ENCODE measurements at places on chromosomes 1 and 21.

DNA sequence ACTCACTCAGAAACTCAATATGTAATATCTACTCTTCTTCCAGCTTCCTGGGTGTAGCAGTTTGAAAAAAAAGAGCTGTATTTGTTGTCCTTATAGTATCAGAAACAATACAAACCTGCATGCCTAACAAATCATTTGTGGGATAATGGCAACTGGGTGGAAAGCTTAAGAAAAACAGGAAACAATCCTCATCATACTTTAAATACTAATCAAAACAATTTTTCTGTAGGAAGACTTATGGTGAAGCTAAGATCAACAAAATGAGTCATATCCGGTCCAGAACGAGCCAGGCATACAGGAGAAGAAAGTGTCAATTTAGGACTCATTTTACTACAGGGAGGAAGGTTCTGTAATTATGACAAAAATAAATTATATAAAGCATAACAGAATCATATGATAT is 181.8 kb upstream of the ADGRL4 start:
- no peak for DNase-seq

GRCh38 chr1:192852001-192852947 is 43.4 kb downstream of the RGS2 start:
- DNase-seq, result no peak

- no peak for DNase-seq
These were observed 5.1 kb upstream of the GNG12 start for GRCh38 chr1:67838180-67838910.

GRCh38 chr1:164718821-164719220 is 159.8 kb downstream of the PBX1 start:
- no peak for DNase-seq

- no peak for DNase-seq
These were observed 20.2 kb downstream of the PANK4 start for GRCh38 chr1:2506007-2506860.

DNA sequence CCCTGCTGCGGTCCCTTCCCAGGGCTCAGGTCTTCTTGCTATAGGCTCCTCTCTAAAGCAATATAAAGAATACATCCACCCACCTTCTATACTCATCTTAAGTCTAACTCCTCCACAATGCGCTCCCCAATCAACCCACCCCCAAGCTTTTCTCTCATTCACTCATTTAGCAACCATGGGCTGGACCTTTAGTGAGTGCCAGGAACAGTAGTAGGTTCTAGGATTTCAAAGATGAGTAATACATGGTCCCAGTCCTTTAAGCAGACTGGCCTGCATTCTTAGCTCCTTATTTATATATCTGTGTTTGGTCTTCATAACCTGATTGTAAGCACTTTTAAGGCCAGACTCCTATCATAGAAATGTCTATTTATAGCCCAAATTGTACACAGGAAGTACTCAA is 5.9 kb downstream of the CAMK1G start:
- DNase-seq, result no peak

DNA sequence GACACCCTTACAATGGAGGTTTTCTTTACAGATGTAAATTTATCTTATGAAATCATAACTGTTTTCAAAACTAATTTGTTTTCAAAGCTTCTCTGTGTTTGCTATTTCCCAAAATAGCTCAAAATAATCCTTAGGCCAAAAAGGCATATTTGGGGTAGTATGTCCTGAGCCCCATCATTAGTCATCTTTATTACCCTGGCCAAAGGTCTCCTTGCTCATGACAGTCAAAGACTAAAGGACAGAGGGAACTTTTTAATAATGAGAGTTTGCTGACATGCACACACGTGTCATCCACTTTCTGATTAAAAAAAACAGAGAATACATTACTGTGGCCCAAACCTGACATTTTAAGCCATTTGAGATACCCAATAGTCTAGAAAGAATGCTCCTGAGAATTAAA is 221.9 kb upstream of the DUSP10 start:
- no peak for DNase-seq

- DNase-seq, result no peak
These were observed 25.0 kb upstream of the EPHB2 start for GRCh38 chr1:22685591-22686059.

- DNase-seq, result no peak
These were observed 191.1 kb upstream of the NFIA start for GRCh38 chr1:60891281-60891680.

- no peak for DNase-seq
These were observed 62.1 kb upstream of the S1PR1 start for GRCh38 chr1:101174722-101175121.

GRCh38 chr1:87132284-87132870 is 196.3 kb upstream of the LMO4 start:
- DNase-seq, result no peak

- no peak for DNase-seq
These were observed 64.2 kb downstream of the PIK3CD start for GRCh38 chr1:9715536-9716226.

- peak; percentile 80 for DNase-seq
These were observed at the start of gene PDZK1IP1 for GRCh38 chr1:47189844-47190508. TSS of gene PDZK1IP1 (minus strand) at chr1:47190036. CDS start at chr1:47189932, 104 bp downstream.

DNA sequence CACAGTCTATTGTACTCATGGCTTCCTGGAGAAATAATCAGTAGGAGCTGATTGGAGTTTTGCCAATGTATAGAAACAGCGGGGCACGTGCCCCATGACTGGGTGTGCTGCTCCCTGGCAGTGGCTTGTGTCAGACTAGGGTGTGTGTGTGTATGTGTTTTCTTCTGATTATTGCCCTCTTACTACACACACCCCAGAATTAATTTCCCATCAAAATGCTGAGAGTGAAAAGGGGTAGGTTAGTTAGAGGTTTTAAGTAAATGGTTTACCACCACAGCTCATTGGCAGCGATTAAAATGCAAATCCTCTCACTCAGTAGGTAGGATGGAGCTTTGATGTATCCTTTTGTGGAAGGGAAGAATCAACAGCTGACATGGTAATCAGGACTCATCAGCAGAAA is 29.9 kb downstream of the HHAT start:
- DNase-seq, result no peak

- peak; percentile 23 for DNase-seq
These were observed 22.9 kb upstream of the LDLRAP1 start for GRCh38 chr1:25520446-25521061.

GRCh38 chr1:245181158-245181517 is 26.4 kb downstream of the KIF26B start:
- no peak for DNase-seq

GRCh38 chr1:107277022-107277421 is 136.2 kb downstream of the NTNG1 start:
- DNase-seq, result no peak

- DNase-seq, result no peak
These were observed 1.9 kb upstream of the LINGO4 start for GRCh38 chr1:151807131-151807530.

- no peak for DNase-seq
These were observed 78.2 kb upstream of the CAPZB start for GRCh38 chr1:19563324-19564097.

- no peak for DNase-seq
These were observed 7.7 kb downstream of the GOLT1A start for GRCh38 chr1:204206121-204206520.

GRCh38 chr21:45872902-45873301 is 108.7 kb upstream of the COL6A1 start:
- DNase-seq, result no peak

DNA sequence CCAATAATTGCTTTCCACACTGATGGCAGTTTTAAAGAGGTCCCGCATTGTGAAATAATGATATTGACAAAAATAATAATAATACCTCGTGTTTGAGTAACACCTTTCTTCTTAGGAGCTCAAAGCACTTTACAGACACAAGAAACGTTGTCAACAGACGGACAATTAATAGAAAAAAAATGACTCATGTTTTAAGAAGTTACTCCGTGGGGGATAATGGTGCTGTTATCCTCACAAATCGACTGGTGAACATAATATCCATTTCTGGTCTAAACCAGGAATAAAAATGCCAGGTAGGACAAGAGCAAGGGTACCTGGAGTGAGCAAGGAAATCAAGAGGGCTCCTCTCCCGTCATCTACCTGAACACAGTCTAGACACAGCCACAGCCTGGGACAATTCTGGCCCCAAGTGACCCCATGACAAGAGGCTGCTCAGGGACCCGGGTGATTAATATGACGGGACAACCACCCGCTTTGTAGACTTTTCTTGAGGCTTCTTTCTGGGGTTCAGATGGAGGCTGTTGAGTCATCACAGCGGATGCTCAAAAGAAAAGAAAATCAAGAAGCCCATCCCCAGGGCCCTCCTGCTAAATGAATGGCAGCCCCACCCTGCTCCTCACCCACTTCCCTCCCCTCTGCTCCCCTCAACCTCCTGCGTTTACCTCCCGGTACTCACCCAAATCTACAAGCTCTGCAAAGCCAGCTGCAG is 146.2 kb upstream of the IRF2BP2 start:
- no peak for DNase-seq

- no peak for DNase-seq
These were observed 8.6 kb downstream of the ZBTB37 start for GRCh38 chr1:173876732-173877131.

DNA sequence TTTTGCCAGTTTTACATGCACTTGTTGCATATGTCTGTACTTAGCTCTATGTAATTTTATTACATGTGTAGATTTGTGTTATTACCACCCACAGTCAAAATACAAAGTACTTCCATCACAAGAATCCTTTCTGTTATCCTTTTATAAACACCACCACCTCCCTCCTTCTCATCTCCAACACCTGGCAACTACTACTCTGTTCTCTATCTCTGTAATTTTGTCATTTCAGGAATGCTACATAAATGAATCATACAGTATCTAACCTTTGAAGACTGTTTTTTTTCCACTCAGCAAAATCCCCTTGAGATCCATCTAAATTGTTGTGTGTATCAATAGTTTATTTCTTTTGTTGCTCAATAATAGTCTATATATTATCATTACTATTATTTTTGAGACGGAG is 64.5 kb upstream of the COP1 start:
- no peak for DNase-seq

- no peak for DNase-seq
These were observed 329.0 kb downstream of the OLFM3 start for GRCh38 chr1:101667761-101668160.

- peak; percentile 44 for DNase-seq
These were observed 33.6 kb downstream of the NUAK2 start for GRCh38 chr1:205287767-205288559.

GRCh38 chr1:10046356-10047085 is 13.8 kb downstream of the UBE4B start:
- no peak for DNase-seq

DNA sequence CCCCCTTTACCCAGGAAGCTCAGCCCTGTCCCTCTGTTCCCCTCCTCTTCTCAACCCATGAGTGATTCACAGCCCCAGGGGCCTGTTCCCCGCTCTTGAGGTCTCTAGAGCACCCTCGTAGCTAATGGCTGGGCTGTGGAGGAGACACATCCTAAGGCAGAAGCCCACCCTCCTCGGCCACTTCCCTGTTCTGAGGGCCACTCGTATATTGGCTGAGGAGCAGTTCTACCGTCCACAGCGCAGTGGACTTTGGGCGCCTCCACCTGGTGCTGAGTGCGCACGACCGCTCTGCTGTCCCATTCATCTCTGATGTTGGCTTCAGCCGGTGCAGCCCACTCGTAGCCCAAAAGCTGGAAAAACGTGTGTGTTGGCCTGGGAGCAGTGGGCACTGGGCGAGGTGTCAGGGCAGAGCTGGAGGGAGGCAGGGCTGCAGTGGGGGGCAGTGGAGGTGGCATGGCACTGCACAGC is 24.5 kb upstream of the PKP1 start:
- DNase-seq, result no peak
